MG63 (cell line): ENCODE measurements at places on chromosomes 1 and 21. TPM values are rescaled to one million over a fixed set of nuclear protein-coding genes. Genes with fewer than 3 reads are reported as not detected.

CBR3 gene
- total RNA-seq, result 11.2 and 17.8 TPM in 2 replicates

LRRC71 gene
- total RNA-seq, result not detected in 2 replicates

TSPEAR gene
- not detected in 2 replicates for total RNA-seq

MAB21L3 gene
- 1.3 TPM in 1 of 2 replicates, not detected in the other for total RNA-seq

PGLYRP4 gene
- total RNA-seq, result not detected in 2 replicates

CHRNB2 gene
- total RNA-seq, result not detected in 2 replicates

MSH4 gene
- not detected in 2 replicates for total RNA-seq

PTAFR gene
- 0.49 TPM in 1 of 2 replicates, not detected in the other for total RNA-seq
